ENCODE measurements at places on chromosomes 4 and X.

DNA sequence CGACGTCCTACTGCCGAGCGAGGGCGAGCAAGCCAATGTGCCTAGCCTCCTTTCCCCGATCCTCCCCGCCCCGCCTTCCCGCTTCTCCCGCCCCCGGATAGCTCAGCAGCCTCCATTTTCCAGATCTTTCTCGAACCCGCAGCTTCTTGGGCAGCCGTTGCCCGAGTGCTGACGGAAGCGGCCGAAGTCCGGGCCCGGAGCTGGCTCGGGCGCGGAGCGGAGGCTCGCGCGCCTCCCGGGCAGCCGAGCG lies 172 bp upstream of the HSPA4L start:
- DNase-seq = peak; percentile 82

DNA sequence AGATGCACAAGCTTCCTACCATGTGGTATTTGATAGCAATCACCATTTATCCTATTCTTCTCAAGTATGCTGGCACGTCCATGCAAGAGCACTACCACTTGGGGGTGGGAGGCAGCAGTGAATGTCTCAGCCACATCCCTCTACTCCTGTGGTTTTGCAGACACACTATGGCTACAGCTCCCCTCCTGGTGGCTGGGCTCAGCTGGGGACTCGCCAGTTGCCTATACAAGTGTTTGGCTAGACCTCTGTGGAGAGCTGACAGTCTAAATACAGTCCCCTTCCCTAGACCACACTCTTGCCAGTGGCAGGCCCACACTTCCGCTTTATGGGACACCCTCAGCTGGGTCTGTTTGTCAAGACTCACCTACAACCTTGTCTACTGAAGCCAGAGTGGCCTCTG lies 53.2 kb downstream of the ADGRA3 start:
- peak; percentile 30 for DNase-seq

DNA sequence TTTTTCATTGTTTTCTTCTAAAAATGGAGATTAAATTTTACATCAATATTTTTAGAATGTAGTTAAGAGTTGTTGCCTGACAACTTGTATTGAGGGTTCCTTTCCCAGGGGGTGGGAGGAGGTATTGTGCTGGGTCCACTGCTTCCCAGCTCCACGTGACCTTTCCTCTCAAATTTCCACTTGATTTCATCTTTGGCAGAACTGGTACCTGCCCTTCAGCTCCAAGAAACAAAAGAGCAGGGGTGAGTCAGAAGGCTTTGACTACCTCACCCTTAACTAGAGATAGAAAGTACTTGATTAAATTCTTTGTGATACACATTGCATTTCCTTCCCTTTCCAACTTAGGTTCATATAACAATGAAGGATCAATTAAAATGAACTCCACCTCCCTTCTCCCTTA lies 19.7 kb downstream of the TRIM2 start:
- DNase-seq = no peak

GRCh38 chr4:41050880-41051775 lies 163.2 kb downstream of the APBB2 start:
- no peak for DNase-seq

GRCh38 chrX:1534301-1535168 lies 2.5 kb downstream of the P2RY8 start:
- DNase-seq = peak; percentile 56

GRCh38 chr4:151472711-151473110 lies 63.7 kb downstream of the FHIP1A start:
- no peak for DNase-seq

GRCh38 chrX:29652484-29652883 lies 562.9 kb upstream of the MAGEB2 start:
- DNase-seq = no peak

DNA sequence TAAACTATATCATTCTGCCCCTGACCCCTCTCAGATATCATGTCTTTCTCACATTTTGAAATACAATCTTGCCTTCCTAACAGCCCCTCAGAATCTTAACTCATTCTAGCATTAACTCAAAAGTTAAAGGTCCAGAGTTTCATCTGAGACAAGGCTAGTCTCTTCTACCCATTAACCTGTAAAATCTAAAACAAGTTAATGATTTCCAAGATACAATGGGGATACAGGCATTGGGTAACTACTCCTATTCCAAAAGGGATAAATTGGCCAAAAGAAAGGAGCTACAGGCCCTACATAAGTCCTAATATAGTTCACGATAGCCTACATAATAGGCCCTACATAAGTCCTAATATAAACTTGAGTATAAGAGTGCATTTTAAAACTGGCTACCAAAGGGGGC lies 18.9 kb downstream of the ADH6 start:
- no peak for DNase-seq

GRCh38 chr4:99293357-99293756 lies 2.6 kb upstream of the ADH1A start:
- no peak for DNase-seq

DNA sequence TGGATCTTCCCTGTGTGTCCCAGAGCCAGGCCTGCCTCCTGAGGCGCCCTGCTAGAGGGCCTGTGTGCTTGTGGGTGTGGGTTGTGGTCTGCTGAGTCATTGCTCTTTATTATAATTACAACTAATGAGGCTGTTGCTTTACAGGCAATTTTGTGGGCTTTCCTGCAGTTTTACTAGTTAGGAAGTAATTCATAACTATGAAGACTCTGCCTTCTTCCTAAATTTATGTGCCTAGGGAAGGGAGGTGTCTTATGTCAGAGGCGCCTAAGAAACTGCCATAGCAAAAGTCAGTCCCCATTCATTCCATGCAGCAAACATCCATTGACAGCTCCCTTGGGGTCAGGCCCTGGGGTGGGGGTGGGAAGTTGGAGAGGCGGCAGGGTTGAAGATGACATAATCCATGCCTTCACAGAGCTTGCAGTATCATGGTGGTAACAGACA lies 359.2 kb downstream of the IDS start:
- peak; percentile 11 for DNase-seq

DNA sequence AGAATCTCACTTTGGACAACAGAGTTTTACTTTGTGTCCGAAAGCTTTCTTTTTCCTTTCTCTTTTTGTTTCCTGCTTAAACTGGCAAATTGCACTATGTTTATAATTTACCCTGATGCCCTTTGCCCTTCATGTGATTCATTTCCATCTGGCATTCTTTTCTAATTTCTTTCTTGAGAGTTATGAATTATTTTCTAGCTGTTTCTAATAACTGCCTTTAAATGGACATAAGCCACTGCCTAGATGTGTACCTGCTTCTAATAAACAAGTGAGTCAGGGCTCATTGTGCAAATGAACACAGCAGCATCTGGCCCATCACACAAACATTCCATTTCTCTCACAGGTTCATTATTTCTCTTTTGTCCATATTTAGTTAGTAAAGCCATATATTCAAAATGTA lies 242.3 kb upstream of the GPRIN3 start:
- DNase-seq = no peak

DNA sequence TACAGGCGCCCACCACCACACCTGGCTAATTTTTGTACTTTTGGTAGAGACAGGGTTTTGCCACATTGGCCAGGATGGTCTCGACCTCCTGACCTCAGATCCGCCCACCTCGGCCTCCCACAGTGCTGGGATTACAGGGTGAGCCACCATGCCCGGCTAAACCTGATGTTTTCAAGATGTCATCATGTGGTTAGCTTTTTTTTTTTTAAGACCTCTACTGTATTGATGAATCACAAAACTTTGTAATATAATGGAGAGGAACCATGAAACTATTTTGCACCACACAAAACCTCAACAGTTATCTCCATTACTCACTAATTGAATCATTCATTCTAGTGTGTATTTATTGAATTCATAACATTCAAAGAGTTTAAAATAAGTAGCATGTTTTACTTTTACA lies 94.7 kb upstream of the NEIL3 start:
- no peak for DNase-seq

DNA sequence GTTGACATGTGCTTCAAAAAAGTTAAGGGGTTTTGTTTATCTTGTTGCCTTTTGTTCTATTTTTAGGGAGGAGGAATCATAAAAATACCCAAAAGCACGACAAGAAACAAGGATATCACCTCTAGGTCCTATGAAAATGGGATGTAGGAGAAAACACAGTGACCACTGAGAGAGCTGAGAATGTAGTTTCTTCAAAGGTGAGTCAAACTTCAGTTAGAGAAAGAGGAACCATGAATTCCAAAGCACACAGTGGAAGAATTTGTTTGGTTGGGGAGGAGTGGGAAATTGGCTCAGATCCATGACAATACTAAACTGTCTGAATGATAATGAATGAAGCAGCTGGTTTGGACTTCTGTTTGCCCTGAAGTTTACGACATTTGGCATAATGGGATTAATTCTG lies 19.1 kb upstream of the FRYL start:
- no peak for DNase-seq

DNA sequence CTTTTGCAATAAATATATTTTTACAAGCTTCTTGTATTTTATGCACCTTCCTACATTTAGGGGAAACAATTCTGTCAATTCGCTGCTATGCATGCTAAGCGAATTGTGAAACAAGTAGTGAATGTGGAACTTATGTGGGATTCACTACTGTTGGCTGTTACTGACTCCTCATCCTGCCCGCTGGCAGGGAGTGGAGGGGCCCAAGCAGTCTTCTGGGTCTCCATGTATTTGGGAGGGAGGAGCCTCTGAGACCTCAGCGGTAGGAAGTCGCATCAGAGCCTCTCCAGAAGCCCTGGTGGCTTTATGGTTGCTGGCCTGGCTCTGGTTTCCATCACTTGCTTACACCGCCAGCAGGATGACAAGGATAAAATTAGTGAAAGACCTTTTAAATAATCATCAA lies 3.7 kb upstream of the SETD7 start:
- peak; percentile 15 for DNase-seq

DNA sequence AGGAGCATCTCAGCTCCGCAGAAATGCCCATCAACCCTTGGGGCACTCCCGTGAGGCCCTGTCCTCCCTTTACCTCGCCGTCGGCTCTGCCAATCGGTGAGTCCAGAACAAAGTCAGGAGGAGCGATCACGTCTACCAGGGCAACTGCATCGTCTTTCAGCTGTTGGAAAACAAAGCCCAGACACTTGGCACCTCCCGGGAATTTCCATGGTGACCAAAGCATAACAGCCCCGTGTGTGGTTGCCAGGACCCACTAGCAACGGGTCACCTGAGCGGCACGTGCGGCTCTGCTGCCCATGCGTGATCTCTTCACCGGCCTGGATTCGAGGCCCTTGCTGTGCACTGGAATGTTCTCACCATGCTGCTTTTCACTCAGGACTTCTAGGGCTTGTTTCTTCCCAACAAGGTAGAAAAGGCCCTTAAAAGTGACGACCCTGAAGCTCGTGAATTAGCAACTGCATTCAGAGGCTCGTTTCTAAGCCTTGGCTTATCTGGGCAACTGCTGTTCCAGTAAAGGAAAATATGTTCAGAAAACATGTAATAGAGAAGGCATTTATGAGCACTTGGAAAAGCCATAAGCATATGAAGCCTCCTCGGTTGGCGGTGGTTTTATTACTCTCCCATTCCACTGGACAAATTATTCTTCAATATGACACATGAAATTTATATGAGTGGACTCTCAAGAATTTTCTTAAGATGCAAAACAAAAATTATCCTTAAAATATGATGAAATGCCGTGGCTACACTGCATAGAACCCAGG lies 69.5 kb downstream of the ACOX3 start:
- DNase-seq = no peak

DNA sequence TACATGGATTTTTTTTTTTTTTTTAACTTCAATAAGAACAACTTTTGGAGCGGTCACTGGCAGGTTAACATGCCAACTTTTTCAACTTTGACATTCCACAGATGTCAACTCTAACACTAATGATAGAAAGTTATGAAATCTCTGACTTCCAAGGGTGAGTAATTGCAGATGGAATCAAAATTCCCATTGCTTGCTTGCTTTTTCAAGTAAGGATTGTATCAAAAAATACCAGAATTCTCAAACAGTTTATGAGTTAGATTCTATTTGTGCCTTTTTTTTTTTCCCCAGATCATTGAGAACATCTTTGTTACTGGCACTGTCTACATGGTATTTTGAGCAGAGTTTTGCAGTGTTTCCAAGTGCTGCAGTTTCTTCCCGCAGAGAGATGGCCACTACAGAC lies 50.3 kb upstream of the OTUD4 start:
- no peak for DNase-seq

- DNase-seq = no peak
Measured at GRCh38 chr4:168070903-168071302, 21.4 kb upstream of the ANXA10 start.

GRCh38 chr4:186205156-186205555 lies 13.8 kb downstream of the CYP4V2 start:
- no peak for DNase-seq

DNA sequence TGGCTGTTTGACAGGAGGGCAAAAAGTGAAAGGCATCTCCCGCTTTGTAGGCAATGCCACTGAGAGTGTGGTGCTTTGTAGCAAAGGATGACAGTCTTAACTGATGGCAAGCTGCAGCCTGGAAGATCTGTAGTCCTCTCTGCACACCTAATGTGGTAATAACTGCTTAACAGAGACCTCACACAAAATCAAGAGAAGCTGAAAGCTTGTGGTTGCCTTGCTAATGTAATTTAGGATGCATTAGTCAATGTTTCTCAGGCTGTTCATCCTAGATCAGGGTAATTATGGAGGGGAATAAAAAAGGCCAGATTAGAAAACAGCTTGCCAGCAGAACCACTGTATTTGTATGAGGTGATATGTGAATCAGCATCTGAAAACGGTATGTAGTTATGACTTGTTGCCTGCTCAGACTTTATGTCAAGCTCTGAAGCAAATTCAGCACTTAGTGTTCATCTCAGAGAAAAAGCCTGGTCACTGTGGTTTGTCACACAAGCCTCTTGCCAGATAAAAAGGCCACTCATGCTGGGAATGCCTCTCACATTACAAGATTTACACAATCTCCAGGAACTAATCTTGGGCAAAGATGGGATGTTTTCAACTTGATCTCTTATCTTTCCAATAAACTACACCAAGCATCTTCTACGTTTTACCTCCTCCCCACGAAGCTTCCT lies 130.8 kb downstream of the ENOX2 start:
- no peak for DNase-seq

DNA sequence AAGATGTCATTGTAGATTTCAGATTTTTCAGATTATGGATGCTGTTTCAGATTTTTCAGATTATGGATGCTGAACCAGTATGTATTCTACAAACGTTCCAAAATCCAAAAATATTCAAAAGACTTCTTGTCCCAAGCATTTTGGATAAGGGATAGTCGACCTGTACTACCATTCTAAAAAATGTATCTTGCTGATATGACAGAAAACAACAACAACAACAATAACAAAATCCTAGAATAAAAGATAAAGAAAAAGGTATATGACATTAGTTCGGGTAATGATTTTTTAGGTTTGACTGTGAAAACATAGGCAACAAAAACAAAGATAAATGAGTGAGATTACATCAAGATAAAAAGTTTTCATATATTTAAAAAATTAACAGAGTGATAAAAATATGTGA lies 122.1 kb downstream of the GABRA2 start:
- no peak for DNase-seq

GRCh38 chrX:16978193-16978984 lies 31.9 kb downstream of the REPS2 start:
- no peak for DNase-seq

- DNase-seq = peak; percentile 93
Measured at GRCh38 chr4:159446266-159446976, 343.5 kb downstream of the RAPGEF2 start.

- peak; percentile 31 for DNase-seq
Measured at GRCh38 chr4:142984871-142985585, 138.9 kb upstream of the INPP4B start.

- no peak for DNase-seq
Measured at GRCh38 chrX:106783716-106784115, 18.8 kb upstream of the TBC1D8B start.

GRCh38 chr4:26088433-26088928 lies 174.5 kb downstream of the SMIM20 start:
- peak; percentile 52 for DNase-seq

GRCh38 chrX:87664381-87664780 lies 146.8 kb downstream of the KLHL4 start:
- peak; percentile 15 for DNase-seq

GRCh38 chr4:95439896-95440295 lies 108.9 kb downstream of the UNC5C start:
- no peak for DNase-seq

All from Kasumi-1 (cell line).